ENCODE measurements at places on chromosomes 2 and 18. TPM values are rescaled to one million over a fixed set of nuclear protein-coding genes. Genes with fewer than 3 reads are reported as not detected.

DNA sequence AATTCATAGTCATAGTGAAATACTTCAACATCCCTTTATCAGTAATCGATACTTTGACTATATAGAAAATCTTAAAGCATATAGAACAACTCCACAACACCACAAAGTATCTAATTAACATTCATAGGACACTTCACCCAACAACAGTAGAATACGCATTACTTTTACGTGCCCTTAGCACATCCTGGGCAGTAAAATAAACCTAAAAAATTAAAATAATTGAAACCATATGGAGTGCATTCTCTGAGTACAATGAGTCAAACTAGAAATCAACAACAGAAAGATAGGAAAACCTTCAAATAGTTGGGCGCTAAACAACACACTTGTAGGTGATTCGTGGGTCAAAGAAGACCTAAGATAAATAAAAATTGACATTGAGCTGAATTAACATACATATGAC lies 442.9 kb downstream of the SUCLG1 start:
- DNase-seq, result no peak

DNA sequence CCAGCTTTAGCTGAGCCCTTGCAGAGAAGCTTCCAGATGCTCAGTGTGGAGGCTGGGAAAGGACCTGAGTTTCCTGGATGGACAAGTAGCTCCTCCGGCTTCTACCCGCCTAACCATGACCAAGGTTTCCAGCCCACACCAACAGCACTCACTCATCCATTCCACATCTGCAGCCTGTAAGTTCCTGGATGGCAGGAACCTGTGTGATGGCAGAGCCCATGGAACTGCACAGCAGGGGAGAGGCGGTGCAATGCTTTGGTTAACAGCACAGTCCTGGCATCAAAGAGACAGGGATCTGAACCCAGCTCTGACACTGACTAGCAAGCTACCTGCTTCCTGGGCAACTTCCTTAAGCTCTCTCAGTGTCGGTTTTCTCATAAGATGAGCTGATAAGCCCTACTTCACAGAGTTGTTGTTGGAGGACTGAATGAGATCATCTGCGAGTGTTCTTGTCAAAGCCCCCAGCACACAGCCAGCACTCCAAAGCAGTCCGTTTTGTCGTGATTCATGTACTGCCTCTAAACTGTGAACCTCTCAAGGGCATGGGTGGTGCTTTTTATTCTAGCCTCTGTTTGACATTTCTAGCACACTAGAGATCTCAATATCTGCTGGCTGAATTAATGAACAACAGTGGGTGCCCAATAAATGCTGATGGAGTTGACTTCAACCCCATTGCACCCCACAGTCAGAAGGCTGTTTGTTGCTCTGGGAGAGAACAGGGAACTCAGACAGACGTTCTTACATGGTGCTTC lies 41.6 kb upstream of the OTOF start:
- DNase-seq, result no peak

DNA sequence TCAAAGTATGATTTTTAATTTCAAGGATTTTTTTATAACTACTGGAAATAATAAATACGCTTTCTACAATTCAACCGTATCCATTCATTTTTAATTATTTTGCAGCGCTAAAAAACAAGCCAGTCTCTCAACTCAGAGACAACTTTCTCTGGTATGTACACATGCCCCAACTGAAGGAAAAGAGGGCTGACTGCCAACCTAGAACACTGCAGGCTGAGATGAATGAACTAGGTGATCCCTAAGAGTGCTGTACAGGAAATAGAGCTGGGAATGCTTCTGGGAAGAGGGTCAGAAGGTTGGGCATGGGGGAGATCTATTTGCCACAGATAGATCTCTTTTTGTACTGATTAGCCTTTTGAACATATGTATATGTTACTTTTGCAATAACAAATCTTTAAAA lies 460.1 kb downstream of the NR4A2 start:
- DNase-seq, result no peak

- no peak for DNase-seq
Observed at GRCh38 chr2:101486994-101487393, 12.1 kb upstream of the RFX8 start.

GRCh38 chr2:4873364-4873763 lies 818.8 kb upstream of the SOX11 start:
- DNase-seq, result no peak

- no peak for DNase-seq
Observed at GRCh38 chr2:130385709-130386108, 29.9 kb downstream of the PTPN18 start.

GRCh38 chr2:209472112-209472832 lies 48.4 kb downstream of the MAP2 start:
- no peak for DNase-seq

DNA sequence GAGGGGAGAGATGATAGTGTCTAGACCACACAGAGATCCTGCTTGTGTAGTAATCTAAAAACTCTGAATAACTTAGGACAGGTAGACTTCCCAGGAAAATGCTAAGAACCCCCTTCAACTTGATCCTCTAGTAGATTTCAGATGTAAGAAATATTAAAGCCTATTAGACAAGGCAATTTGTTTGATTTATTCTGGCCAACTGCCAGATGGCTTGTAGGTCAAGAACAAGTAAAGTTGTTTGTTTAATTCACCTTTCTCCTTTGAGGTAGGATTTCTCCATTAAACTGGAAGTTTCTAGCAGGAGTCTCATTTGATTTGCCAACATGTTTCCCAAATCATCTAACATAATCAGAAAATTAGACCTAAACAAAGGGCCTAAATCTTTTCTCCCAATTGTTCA lies 48.6 kb downstream of the SH3RF3 start:
- no peak for DNase-seq

GRCh38 chr2:7972670-7973069 lies 709.2 kb upstream of the ID2 start:
- DNase-seq, result no peak

GRCh38 chr18:57624988-57625387 lies 3.4 kb upstream of the NARS1 start:
- DNase-seq, result peak; percentile 55

The TRABD2A gene
- total RNA-seq, result 0.88 TPM

The CCDC74B gene
- total RNA-seq, result 1.9 TPM

The SPP2 gene
- not detected for total RNA-seq

The LYPD6B gene
- 10.0 TPM for total RNA-seq

The SKOR2 gene
- total RNA-seq, result not detected
